ENCODE measurements at places on chromosomes 11 and 22.

DNA sequence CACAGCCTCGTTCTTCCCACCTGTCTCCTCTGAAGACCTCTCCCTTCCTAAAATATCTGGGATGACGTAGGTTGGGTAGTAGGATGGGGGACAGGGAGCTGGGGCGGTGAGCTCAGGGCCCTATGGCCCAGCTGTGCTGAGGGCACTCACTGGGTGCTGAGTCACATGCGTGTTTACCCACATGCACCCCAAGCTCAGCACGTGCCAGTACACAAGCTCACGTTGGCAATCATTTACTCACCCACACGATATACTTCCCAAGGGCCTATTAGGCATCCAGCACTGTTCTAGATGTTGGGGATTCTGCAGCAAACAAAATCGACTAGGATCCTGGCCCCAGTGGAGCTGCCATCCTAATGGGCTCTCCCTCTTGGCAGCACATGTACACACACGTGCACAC, 28.7 kb downstream of the ARAP1 start:
- no peak for DNase-seq

GRCh38 chr11:9574622-9575259, 1.3 kb downstream of the WEE1 start:
- DNase-seq = peak; percentile 64

DNA sequence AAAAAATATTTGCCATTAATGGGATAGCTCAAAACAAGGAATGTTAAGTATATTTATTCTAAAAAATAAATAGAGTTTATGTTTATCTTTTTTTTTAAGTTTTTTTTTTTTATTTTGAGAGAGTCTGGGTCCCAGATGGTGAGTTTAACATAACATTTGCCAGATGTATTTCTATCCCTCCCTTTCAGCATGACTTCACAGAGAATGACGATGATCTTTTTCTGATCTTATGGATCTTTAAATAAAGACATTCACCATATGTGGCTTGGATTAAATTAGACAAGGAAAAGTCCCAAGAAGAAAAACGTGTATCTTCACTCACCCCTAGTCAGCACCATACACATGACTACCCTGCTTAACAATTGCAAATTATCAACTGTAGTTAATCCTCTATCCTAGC, 839.8 kb upstream of the CNTN5 start:
- DNase-seq = no peak

DNA sequence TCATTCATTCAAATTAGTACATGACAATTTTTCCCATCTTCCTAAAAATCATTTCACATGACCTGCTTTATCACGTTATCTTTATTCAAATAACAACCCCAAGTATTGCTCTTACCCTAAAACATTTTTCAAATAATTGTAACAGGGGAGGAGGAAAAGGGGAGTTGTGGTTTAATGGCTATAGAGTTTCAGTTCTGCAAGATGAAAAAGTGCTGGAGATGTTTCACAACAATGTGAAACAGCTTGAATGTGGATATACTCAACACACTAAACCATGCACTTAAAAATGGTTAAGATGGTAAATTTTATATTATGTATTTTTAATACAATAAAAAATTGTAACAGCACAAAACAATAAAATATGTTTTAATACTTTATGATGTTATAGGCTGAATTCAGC, 161.6 kb upstream of the GUCY1A2 start:
- DNase-seq = no peak

- DNase-seq = no peak
These were observed 36.0 kb upstream of the COMT start for GRCh38 chr22:19905347-19906276.

DNA sequence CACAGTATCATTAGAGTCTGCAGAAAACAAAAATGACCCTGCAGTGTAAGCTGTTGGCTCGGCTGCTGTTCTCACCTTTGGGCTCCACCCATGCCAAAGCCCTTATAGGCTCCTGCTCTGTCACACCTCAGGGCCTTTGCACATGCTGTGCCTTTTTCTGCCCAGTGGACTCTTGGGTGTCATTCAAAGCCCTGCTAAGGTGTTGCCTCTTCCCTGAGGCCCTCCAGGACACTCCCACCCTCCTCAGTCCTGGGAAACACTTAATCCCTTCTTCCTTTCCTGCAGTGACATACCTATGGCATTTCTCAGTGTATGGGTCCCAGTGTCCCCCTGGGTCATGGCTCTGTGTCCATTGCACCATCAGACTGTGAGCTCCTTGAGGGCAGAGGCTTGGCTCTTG, 29.1 kb upstream of the CACNG2 start:
- no peak for DNase-seq

- no peak for DNase-seq
These were observed 13.5 kb upstream of the CRYBB3 start for GRCh38 chr22:25186140-25186539.

DNA sequence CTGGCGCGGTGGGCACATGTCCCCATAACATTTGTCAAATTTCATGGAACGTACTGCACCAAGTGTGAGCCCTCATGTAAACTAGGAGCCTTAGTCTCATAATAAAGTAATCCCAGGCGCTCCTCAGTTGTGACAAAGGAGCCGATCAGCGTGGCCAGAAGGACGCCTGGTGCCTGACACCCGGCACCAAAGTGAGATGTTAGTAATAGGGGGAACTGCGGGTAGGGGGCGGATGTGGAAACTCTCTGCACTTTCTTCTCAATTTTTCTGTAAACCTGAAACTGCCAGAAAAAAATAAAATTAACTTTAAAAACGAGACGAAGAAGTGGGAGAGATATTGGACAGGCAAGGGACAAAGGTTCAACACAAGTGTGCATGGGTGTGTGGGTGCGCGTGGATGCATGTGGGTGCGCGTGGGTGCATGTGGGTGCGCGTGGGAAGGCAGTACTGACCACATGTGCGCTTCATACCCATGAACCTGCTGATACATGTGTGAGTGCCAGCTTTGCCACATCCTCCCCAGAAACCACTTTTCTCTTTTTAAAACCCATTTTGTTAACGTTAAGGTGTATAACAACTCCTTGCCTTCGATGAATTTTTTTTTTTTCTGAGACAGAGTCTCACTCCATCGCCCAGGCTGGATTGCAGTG, 55.4 kb upstream of the LINC01488 start:
- no peak for DNase-seq

DNA sequence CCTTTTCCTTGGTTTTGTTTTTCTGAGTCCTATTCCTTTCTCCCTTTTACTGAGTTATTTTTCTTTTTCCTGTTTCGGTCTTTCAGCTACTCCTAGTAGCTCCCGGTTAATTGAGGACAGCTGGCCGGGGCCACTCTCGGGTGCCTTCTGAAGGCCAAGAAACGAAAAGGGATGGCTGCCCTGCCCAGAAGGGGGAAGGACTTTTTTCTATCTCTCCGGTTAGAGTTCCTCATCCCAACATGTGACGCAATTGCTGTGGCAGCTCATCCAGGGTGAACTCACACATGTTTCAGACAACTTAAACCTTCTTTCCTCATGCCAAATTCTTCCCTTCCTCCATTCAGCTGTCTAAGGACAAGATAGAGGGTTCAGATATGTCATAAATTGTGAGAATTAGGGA, 83.6 kb downstream of the PIWIL4 start:
- DNase-seq = no peak

- peak; percentile 92 for DNase-seq
These were observed 87.1 kb upstream of the TMEM45B start for GRCh38 chr11:129728581-129728980.

- peak; percentile 67 for DNase-seq
These were observed 79.4 kb upstream of the NARS2 start for GRCh38 chr11:78654071-78654470.

- no peak for DNase-seq
These were observed 19.2 kb downstream of the P2RX3 start for GRCh38 chr11:57357310-57357709.

Data from NCI-H69 (cell line).